Stimulated activated CD8-positive, alpha-beta memory T cell treated with anti-CD3 and anti-CD28 coated beads, Interleukin-15, amount 100 ng/mL, for 1 hour (primary cell): ENCODE measurements at places on chromosomes 4 and X.

- no peak for DNase-seq
These were observed 30.4 kb downstream of the FAM13A start for GRCh38 chr4:89026542-89026941.

DNA sequence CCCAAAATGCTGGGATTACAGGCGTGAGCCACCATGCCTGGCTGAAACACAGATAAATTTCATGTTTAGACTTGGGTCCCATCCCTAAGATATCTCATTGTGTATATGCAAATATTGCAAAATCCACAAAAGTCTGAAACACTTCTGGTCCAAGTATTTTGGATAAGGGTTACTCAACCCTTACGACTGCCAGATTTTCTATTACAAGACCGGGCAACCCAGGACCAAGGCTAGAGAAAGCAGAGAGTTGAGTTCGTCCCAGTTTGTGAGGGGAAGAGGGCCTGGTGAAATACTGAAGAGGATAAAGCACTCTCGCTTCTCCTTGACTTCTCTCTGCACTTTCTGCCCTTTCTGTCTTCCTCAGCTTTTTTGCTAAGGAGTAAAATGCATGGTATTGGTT is 34.5 kb downstream of the ZFX start:
- no peak for DNase-seq

- DNase-seq, result no peak
These were observed 30.4 kb downstream of the PGRMC1 start for GRCh38 chrX:119266364-119266995.

DNA sequence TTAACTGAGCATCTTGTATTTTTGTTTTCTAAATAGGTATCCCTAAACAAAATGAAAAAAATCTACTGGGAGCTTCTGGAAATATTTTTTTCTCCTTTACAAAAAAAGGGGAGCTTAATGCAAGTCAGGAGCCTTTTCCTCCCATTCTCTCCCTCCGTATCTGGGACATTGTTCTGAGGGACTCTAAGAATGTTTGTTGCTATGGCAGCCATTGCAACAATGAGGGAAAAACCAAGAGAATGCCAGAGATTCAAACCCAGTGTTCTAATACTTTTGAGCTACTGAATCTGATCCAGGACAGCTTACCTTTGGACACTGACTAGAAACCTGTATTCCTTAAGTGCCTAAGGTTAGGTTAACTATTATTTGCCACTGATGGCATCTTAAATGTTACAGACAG is 485.7 kb upstream of the HS3ST1 start:
- no peak for DNase-seq

DNA sequence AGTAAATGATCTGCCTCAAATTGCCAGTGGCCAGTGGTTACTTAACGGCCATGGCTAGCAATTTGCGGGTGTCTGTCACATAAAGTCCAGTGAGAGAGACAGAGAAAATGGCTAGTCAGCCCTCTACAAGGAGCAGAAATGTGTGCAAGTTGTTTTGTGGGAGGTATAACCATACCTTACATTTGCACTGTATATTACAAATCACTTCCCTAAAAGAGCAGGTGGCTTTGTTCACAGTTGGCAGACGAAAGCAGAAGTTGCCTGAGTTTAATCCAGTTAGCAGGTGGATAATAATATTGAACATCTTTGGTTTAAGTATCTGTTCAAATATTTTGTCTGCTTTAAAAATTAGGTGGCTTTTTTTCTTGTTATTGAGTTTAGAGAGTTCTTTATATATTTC is 15.6 kb downstream of the SRPX start:
- DNase-seq, result no peak

DNA sequence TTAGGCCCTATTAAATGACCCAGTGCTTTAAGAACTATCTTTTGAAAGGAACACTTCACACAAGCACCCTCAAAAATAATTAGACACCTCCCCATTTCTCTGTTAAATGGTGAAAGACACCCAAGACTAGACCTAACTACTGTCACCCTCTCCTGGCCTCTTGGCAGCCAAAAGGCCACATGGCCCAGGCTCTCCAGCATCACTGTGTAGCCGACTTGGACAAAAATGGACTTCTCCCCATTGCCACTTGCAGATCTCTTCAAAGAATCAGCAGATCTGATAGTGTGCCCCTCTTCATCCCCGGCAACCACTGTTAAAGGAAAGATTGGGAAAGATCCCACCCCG is 2.0 kb downstream of the MID1IP1 start:
- no peak for DNase-seq

- DNase-seq, result no peak
These were observed 28.9 kb downstream of the ZNF827 start for GRCh38 chr4:145909773-145910172.

DNA sequence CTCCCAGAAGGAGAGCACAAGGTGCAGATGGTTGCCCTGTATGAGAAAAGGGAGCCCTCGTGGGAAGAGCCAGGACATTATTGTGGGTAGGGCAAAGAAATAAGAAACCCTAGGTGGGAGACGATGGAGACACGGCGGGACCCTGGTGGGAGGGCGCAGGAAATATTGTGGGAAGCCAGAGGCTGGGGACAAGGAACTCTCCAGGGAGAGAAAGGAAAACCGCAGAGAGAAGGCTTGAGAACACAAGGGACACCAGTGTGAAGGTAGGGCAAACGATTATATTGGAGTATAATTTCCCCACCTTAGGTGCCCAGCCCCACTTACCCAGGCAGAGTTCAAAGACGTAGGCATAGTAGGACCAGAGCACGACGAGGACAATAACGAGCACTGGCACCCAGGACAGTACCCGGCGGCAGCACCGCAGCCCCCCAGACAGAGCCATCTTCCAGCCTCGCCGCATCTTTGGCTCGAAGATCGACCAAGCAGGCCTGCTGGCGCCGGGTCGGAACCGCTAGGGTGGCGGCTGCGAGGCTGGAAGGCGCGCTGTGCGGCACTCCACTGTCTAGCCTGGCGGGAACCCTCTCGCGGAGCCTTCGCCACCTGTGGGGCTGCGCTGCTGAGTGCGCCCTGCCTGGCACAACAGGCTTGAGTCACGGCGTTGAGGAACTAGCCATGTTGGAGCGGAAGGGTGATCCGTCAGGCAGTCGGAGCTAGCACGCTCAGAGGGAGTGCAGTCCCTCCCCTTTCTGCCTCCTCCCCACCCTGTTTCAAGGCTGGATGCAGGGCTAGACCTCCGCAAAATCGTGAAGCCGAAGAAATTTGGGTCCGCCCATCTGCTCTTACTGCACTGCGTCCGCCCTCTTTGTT is at the start of gene ZDHHC15:
TSS of gene ZDHHC15 (minus strand) at position 473 of the 867 bp plus-strand sequence. CDS start at position 460, 13 bp downstream.
- no peak for DNase-seq

DNA sequence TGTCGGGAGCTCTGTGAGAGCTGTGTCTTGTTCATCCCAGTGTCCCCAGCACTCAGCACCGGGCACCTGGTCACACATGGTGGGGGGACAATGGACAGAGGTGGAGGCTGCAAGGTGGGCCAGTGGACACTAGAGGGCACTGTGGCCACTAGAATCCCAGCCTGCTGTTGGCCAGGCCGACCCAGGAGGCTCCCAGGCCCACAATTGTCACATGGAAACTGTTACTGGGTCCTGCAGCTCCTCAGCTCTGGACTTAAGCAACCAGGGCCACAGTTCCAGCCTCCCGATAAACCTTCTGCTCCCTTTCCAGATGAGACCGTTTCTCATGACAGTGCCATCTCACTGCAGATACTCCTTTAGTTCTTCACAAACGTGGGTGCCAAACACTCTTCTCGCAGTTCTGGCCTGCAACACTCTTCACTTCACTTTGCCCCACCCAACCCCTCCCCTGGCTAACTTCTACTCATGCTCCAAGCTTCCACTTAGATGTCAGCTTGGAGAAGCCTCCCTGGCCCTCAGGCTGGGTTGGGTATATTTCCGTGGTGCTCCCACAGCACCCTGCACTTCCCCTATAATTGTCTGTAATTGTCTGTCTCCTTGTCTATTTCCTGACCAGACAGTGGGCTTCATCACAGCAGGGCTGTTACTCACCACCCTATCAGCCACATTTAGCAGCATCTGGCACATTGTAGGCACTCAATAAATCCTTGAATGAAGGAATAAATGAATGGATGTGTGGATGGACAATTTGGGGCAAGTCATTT is 3.5 kb upstream of the IQSEC2 start:
- DNase-seq, result no peak

- DNase-seq, result no peak
These were observed 40.2 kb upstream of the SULT1B1 start for GRCh38 chr4:69800599-69800998.

DNA sequence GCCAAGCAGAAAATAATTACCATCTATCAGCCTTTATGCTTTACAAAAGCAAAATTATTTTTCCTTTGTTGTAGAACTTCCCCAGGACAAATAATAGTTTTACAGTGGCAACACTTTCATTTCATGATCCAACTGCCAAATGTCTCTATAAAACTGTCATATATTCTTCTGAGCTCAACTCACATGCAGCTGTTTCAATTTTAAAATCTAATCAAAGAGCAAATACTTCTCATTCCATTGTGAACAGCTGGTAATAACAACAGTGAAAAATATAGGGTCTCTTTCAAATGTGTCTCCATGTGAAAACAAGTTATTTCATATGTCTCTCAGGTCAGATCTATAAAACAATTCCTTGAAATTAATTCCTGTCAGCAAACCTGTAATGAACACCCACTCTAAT is 270.6 kb upstream of the SLC7A11 start:
- DNase-seq, result no peak

- DNase-seq, result no peak
These were observed 130.1 kb downstream of the MGST2 start for GRCh38 chr4:139795527-139796314.

DNA sequence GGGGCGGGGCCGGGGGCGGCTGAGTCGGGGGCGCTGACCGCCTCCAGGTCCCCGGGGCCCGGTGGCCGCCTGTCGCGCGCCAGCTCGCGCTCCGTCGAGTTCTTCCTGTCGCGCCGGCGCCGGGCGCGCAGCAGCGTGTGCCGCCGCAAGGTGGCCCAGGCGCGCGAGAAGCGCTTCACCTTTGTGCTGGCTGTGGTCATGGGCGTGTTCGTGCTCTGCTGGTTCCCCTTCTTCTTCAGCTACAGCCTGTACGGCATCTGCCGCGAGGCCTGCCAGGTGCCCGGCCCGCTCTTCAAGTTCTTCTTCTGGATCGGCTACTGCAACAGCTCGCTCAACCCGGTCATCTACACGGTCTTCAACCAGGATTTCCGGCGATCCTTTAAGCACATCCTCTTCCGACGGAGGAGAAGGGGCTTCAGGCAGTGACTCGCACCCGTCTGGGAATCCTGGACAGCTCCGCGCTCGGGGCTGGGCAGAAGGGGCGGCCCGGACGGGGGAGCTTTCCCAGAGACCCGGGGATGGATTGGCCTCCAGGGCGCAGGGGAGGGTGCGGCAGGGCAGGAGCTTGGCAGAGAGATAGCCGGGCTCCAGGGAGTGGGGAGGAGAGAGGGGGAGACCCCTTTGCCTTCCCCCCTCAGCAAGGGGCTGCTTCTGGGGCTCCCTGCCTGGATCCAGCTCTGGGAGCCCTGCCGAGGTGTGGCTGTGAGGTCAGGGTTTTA is 1.5 kb downstream of the ADRA2C start:
- DNase-seq, result no peak

- no peak for DNase-seq
These were observed 10.5 kb upstream of the MAMLD1 start for GRCh38 chrX:150352581-150352980.
